ENCODE measurements at places on chromosomes 2 and 18. TPM values are rescaled to one million over a fixed set of nuclear protein-coding genes. Genes with fewer than 3 reads are reported as not detected.

The OTOS gene
- total RNA-seq, result not detected

The CCDC74A gene
- 3.3 TPM for total RNA-seq

The TMEM178A gene
- 0.32 TPM for total RNA-seq

The ADAM23 gene
- total RNA-seq, result 0.25 TPM

The RAPGEF4 gene
- 0.92 TPM for total RNA-seq

The PDCD1 gene
- 42.0 TPM for total RNA-seq

The MROH2A gene
- not detected for total RNA-seq

The MTCL1 gene
- 0.50 TPM for total RNA-seq

The GPR35 gene
- total RNA-seq, result 24.9 TPM

The TEX44 gene
- total RNA-seq, result not detected

The FKBP1B gene
- total RNA-seq, result 1.1 TPM

The PTGR3 gene
- total RNA-seq, result 28.6 TPM

The IMMT gene
- 160 TPM for total RNA-seq

The NDUFAF7 gene
- total RNA-seq, result 19.8 TPM

The LYG1 gene
- 2.0 TPM for total RNA-seq

The CHPF gene
- 41.9 TPM for total RNA-seq

The CFC1 gene
- not detected for total RNA-seq

The SDC1 gene
- 0.62 TPM for total RNA-seq

The NR4A2 gene
- total RNA-seq, result 22.1 TPM

The SLC11A1 gene
- 0.18 TPM for total RNA-seq

The MGAT4A gene
- total RNA-seq, result 44.6 TPM

The TMEM198 gene
- 3.8 TPM for total RNA-seq

The MARCHF4 gene
- total RNA-seq, result not detected

The NGEF gene
- 2.5 TPM for total RNA-seq

The CYS1 gene
- total RNA-seq, result 0.78 TPM

The DNER gene
- not detected for total RNA-seq

The YWHAQ gene
- total RNA-seq, result 339 TPM

The GKN2 gene
- total RNA-seq, result not detected

The PCARE gene
- not detected for total RNA-seq

The RAX gene
- total RNA-seq, result 0.32 TPM

The CYB5A gene
- total RNA-seq, result 36.8 TPM

The RIOK3 gene
- total RNA-seq, result 55.4 TPM

The MOGAT1 gene
- 0.18 TPM for total RNA-seq

The NEB gene
- 0.27 TPM for total RNA-seq

The GAREM1 gene
- total RNA-seq, result not detected

The NCKAP5 gene
- total RNA-seq, result not detected

The KCNG3 gene
- 0.16 TPM for total RNA-seq

The MLPH gene
- total RNA-seq, result not detected

The DSG4 gene
- not detected for total RNA-seq

The RNASEH1 gene
- 30.3 TPM for total RNA-seq

The CCNT2 gene
- 41.0 TPM for total RNA-seq

Data from activated T-helper 2 cell treated with anti-CD3 and anti-CD28 coated beads, Interferon-gamma antibody, Interleukin-2, Interleukin-4, amounts not matched to agents 10 μg/mL and 5 μg/mL and 100 μg/mL, durations not matched to agents 14 hours and 24 hours and 36 hours (primary cell).